HS-27A (cell line): ENCODE measurements at places on chromosomes 7 and 10.
A peak's percentile ranks its signal among the peaks of the same experiment; 100 is the strongest.

- no peak for DNase-seq
Observed at GRCh38 chr7:52639981-52640380, 395.5 kb upstream of the POM121L12 start.

- DNase-seq: no peak
Observed at GRCh38 chr10:69303632-69304051, 25.3 kb downstream of the HK1 start.

GRCh38 chr10:123044391-123044790 lies 35.6 kb downstream of the ACADSB start:
- DNase-seq: no peak

- peak; percentile 57 for DNase-seq
Observed at GRCh38 chr10:117441812-117442443, 66.7 kb upstream of the PDZD8 start.

DNA sequence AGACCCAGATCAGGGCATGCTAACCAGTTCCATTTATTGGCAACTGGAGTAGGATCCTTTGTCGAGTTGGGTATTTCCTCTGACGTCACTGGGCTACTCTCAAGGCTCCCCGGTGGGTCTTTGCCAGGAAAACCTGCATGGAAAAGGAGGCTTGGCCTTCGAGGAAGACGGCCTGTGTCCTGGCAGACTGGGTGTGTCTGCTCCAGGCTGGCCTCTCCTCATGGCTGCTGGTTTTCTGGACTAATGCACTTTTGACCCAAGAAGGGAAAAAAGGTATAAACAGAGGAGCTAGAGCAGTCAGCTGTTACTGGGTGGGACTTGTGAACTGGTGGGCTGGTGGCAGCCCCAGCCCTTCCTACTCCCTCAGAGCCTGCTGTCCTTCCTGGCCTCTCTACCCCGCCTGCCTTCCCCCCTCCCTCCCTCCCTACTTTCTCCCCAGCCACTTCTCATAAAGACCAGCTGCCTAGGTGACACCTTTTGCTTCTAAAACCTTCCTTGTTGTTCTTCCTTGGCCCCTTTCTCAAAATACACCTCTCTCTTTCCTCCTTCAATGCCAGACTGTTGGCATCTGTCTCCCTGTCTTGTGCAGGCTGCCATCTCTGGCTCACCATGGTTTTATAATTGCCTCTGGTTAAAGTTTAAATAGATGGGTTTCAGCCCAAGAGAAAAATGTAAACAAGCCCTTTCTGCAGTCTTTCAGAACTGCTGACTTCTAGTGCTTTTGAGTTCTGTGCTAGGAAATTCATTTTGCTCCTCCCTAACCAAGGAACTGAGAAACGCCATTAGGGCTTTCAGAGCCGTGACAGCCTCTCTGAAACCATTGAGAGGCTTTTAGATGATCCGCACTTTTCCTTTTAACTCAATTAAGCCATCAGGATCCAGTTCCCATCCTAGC lies 101.8 kb upstream of the MKLN1 start:
- DNase-seq: no peak

DNA sequence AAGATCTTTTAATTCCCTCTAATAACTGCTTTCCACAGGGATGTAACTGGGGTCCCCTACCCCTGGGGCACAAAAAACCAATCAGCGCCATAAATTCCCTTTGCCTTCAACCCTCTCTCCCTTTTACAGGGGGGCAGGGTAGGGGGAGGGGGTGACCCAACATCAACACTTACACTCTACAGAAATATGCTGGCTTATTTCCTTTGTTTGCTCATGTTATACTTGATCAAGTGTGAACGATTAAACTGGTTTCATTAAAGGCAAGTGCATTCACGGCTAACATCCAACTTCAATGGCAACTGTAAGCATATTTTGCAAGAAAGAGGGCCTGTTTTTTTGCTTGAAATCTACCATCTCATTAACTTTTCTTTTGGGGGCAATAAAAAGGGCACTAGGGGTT lies 2.9 kb downstream of the CTBP2 start:
- DNase-seq: no peak

- DNase-seq: no peak
Observed at GRCh38 chr10:7913126-7913872, 95.0 kb downstream of the TAF3 start.

DNA sequence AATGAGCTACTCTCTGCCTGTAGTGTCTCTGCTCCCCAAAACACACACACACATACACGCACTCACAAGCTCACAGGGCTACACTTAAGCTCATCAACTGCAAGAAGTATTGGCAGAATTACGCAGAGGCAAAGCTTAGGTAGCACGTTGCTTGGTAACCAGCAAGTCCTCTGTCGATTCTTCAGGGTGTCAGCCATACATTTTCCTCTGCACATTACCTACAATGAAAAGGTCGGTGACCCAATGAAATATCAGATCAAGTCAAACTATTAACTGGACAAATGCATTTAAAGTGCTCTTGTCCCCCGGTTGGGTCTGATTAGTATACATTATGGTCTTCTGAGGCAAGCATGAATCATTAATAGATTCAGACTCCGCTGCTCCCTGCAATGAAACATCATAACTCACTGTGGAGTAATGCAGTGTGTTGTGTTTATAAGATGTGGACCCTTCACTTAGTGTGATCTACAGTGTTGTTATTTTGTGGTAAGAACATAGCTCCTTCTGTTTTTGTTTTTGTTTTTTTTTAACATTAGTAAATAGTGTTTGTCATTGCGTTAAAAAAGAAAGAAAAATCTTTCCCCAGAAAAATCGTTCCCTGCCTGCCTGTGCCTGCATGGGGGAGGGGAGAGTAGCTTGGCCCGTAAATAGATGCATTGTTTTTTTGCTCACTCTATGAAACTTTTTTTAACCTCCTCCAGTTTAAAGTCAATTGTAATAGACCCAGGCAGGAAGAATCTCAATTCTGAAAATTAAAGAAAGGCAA lies 325.5 kb downstream of the SFMBT2 start:
- no peak for DNase-seq

- DNase-seq: no peak
Observed at GRCh38 chr10:127250031-127250430, 53.6 kb upstream of the INSYN2A start.

DNA sequence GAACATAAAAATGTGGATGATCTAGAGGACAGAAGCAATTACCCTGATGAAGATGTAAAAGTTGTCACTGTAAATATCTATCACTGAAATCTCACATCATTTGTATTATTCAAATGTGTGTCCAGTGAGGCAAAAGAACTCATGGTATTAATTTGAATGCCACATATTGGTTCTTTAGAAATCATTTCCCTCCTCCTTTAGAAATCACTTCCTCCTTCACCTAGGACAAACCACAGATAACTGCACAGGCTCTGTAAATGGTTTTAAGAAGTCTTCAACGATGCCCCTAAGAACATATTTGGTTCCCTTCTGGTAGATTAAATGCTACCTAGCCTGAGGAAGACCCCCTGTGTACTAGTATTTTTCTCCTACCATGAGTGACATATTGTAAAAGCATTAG lies 33.1 kb upstream of the ZNF518A start:
- DNase-seq: no peak

DNA sequence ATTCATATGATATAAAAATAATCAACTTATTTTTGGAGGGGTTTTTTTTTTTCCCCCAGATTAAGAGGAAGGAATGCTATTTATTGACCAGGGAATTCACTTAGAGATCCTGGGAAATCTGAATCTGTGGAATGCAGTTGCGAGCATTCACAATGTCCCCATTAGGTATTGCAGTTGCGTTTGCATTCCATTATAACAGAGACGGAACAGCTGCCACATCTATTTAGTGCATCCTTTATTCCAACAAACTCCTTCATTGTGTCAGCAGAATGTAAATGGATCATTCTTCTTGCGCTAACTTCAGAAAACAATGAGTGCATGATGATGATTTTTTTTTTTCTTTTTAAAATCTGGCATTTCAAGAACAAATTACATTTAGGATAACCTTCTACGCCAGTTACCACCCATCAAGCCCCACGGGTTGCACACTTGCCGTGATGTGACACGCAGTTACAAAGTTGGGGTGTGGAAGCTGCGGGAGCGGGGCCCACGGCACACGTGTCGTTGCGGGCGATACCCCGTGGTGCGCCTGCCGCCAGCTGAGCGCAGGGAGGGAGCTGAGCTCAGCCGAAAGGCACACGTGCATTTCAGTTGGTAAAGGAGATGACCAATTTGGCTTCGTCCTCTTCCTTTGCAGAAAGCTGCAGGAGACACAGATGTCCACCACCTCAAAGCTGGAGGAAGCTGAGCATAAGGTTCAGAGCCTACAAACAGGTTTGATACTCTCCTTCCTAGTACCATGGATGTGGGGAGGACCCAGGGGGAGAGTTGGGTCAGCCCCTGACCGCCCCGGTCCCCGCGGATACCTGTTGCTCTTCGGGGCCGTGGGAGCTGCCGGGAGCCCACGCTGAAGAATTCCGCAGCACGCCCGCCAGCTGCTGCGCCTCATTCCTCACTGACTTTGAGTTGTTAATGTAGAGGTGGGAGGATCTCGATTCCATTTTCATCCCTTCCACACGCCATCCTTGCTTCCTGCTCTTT lies 175.3 kb upstream of the SH2B2 start:
- DNase-seq: no peak

DNA sequence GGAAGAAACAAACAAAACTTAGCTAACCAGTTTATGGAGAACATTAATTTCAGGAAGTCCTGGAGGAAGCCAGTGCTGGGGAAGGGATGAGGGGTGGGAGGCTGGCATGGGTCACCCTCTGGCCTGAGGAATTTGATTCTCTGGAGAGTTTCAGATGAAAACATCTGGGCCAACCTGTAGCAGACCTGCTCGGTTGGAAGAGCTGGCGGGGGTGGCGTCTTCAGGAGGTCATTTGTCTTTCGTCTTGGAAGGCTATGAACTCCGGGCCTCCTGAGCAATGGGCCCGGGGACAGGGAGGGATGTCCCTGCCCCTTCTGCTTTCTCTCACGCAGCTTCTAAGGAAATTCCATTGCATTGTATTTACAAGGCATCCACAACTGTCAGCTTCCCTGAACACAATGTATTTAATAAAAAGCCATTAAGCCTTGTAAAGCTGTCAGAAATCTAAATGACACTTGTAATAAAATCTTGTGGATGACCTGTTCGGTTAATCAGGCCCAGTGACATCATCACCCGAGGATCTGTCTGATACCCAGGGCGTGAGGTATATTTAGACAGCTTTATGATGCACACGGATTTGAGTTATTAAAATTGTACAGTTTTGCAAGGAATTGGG lies 250.5 kb downstream of the RAB11FIP2 start:
- DNase-seq: no peak

DNA sequence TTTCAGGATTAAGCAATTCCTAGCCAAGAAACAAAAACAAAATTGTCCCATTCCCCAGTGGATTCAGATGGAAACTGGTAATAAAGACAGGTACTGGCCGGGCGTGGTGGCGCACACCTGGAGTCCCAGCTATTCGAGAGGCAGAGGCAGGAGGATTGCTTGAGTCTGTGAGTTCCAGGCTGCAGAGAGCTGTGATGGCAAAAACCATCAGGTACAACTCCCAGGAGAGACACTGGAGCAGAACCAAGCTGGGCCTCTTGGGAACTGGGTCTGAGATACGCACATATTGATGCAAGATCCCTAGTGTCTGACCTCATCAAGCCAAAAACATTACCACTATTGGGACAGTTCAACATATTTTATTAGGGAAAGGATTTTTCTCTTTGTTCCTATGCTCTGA lies 84.0 kb upstream of the ANLN start:
- no peak for DNase-seq

DNA sequence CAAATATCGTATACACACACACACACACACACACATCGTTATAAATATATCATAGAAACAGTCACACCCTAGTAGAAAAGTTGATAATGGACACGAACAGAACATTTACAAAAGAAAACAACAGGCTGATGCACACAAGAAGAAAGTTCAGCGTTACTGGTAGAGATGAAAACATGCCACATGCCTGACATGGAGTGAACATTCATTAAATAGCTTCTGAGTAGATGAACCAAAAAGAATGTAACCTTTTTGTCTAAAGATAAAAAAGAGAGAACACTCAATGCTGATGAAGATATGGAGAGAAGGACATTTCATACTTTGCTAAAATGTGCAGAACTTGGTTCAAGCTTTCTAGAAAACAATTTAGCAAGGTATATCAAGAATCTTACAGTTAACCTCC lies 173.4 kb upstream of the KLF14 start:
- no peak for DNase-seq

DNA sequence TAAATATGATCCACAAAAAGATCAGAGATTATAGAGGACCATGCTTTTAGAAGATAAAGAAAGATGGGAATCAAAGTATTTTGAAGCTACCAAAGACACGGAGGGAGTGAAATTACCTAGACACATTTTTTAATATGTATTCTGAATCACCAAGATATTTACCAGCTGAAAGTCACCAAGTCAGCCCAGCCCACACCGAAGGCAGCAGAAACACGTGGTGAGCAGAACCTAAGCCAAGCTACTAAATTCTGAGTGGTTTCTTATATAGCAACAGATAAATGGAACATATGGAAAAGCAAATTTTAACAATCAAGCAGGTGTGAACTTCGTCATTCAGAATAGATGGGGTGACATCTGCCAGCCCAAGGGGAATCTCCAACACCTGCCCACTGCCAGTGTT lies 134.7 kb upstream of the AKR1E2 start:
- DNase-seq: no peak

- no peak for DNase-seq
Observed at GRCh38 chr10:70649526-70649925, 22.8 kb upstream of the ADAMTS14 start.

DNA sequence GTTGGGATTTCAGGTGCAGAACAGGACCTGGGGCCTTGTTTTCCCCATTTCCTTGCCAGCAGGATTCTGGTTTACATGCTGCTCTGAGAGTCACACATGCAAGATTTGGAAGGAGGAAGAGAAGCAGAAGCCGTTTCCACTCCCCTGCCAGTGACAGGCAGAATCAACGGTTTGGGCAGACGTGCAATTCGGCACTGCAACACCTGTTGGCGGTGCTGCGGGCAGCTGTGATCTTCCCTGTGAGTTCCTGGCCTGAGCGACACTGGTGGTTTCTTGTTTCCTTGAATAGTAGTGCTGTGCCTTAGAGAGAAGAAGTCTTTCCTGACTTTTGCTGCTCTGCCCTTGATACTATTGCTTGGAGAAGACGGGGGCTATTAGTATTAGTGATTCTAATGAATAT lies 1126.2 kb downstream of the TYW1 start:
- no peak for DNase-seq
